ENCODE measurements at places on chromosomes 7 and 10.

GRCh38 chr10:25978771-25979170 is 44.7 kb downstream of the MYO3A start:
- no peak for DNase-seq

DNA sequence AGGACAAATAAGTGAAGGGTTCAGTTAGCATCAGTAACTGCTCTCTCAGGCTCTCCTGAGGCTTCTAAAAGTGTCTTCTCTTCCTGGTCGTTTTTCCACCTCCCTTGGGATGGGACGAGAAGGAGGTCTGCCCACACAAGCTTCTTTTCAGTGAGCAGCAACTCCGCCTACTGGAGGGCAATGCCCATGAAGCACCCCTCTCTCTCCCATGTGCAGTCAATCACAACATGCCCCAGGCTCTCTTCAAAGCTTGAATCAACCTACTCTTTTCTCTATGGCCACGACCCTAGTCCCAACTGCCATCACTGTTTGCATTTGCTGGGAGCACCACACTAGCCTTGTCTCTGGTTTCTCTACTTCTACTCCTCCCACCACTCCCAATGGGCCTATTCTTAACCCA is 135.6 kb downstream of the RPS24 start:
- no peak for DNase-seq

GRCh38 chr10:72637398-72637857 is 11.5 kb upstream of the MICU1 start:
- DNase-seq, result peak; percentile 85

- no peak for DNase-seq
Measured at GRCh38 chr7:147567043-147567442, 1023.5 kb upstream of the C7orf33 start.

- DNase-seq, result no peak
Measured at GRCh38 chr10:63593576-63593975, 72.4 kb downstream of the REEP3 start.
